ENCODE measurements at places on chromosomes 1 and 21.

DNA sequence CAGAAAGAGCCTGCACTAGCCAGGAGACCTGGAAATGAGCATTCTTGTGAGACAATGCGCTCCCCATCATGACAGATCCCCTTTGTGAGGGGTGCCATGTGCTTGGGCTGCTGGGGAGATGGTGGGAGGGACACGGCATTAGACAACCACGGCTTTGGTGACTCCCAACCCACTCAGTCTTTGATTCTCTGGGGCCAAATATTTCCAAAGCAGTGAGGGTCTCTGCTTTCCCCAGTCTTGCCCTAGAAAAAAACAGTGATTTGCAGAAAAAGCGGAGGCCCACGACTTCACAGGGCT lies 10.2 kb downstream of the SLC45A3 start:
- no peak for DNase-seq

DNA sequence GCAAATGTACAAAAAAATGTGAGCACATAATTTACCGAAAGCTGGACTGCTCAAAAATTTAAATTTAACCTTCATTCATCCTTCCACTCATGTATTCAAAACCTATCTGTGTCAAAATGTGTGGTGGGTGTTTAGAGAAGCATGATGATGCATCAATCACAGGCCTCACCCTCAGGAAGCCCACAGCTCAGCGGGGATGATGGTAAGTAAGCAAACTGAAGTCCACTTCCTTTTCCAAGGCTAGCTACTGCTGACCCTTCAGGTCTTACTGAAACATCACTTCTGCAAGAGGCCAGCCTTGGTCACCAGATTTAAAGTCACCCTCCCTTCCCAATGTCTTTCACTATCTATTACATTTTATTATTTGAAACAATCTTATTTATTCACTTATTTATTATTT lies 254.5 kb downstream of the DNM3 start:
- DNase-seq: no peak

- DNase-seq: no peak
Measured at GRCh38 chr1:59419361-59420140, 122.7 kb downstream of the FGGY start.

GRCh38 chr1:15885269-15885668 lies 37.8 kb downstream of the SPEN start:
- DNase-seq: no peak

GRCh38 chr1:203480084-203480483 lies 4.5 kb downstream of the PRELP start:
- DNase-seq: no peak

DNA sequence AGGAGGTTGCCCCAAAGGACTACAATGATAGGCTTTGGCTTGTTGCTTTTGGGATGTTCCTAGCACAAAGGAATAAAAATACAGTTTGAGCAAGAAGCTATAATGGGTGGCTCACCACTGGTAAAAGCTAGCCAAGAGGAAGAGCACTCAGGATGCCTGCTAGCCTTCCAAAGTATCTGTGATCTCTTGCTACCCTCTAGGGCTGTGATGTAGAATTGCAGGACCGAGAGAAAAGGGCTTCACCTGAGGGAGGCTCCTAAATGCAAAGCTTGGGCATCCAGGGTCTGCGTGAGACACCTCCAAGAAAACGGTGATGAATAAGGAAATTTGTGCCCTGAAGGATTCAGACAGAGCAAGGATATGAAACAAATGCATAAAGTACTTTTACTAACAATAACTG lies 17.7 kb downstream of the IVL start:
- DNase-seq: no peak

GRCh38 chr1:41827991-41828570 lies 90.6 kb downstream of the HIVEP3 start:
- no peak for DNase-seq

- no peak for DNase-seq
Measured at GRCh38 chr1:195376190-195376589, 1232.0 kb downstream of the KCNT2 start.

GRCh38 chr21:34623516-34623915 lies 8.6 kb upstream of the RCAN1 start:
- DNase-seq: no peak

GRCh38 chr1:71156590-71156989 lies 75.8 kb upstream of the ZRANB2 start:
- DNase-seq: no peak

GRCh38 chr1:206128196-206128595 lies 11.0 kb upstream of the AVPR1B start:
- DNase-seq: no peak

DNA sequence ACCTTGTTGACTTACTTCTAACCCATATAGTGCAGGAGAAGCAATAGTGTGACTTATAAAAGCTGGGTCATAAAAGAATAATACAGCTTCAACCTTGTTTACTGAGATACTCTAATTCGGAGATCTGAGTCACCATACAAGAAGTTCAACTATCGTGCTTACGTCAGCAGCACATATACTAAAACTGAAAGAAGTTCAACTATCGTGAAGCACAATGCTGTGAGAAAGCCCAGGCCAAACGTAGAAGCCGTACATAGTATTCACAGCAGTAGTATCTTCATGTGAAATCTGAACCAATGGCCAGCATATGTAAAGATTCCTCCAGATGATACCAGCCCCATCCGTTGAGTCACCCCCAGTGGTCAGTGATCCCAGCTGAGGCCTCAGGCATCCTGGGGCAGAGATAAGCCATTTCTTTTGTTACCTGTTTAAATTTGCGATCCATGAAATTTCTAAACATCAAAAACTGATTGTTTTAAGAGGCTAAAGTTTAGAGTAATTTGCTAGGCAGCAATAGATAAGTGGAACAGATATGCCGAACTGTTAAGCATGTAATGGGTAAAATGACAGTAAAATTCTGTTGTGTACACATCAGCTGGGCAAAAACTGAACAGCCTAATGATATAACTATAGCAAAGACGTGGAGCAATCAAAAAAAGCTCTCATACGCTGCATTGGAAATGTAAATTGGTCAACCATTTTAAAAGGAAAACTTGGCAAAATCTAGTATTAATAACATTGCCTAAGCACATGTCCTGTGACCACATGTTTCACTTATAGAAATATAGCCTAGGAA lies 53.9 kb upstream of the SAMD13 start:
- no peak for DNase-seq

DNA sequence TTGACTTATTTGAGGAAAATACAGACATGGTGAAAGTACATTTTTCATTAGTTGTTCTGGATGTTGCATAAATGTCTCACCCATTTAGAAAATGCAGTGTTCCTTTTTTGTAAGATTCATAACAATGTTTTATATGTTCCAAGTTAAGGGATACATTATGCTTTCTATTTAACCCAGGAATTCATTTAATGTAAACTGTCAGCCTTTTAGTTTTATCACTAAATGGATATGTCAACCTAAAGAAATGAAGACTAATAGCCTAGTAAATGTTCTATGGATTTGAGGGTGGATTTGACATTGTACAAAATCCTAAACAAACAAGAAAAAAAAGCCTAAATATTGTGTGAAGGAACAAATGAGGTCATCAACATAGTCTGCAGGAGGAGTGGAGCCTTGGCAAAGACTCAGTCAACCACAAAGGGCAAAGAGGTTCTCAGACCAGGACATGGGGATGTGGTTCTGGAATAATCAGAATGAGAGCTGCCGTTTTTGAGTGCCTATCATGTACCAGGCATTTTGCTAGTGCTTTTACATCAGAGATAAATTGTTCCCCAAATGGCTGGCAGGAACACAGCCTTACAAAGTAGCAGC lies 8.8 kb upstream of the INSL5 start:
- DNase-seq: no peak

GRCh38 chr21:40556442-40556968 lies 290.5 kb downstream of the DSCAM start:
- DNase-seq: no peak

DNA sequence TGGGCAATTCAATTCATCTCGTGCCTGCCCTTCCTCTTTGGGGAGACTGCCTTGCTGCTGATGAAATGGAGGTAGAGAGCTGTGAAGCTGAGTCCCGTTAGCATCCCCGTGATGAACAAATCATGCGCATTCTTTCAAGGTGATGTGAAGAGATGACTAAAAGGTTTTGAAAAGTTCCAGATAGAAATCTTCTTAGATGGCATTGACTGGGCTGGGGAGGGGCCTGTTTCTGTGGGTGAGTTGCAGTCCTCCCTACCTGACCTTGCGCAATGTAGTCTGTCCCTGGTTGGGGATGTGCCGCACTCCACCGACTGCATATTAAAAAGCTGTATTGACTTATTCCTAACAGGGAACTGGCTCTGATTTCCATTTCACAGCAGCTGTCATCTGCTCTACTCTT lies 49.6 kb downstream of the ST6GALNAC3 start:
- no peak for DNase-seq

GRCh38 chr1:70109241-70109640 lies 96.1 kb downstream of the LRRC40 start:
- no peak for DNase-seq

DNA sequence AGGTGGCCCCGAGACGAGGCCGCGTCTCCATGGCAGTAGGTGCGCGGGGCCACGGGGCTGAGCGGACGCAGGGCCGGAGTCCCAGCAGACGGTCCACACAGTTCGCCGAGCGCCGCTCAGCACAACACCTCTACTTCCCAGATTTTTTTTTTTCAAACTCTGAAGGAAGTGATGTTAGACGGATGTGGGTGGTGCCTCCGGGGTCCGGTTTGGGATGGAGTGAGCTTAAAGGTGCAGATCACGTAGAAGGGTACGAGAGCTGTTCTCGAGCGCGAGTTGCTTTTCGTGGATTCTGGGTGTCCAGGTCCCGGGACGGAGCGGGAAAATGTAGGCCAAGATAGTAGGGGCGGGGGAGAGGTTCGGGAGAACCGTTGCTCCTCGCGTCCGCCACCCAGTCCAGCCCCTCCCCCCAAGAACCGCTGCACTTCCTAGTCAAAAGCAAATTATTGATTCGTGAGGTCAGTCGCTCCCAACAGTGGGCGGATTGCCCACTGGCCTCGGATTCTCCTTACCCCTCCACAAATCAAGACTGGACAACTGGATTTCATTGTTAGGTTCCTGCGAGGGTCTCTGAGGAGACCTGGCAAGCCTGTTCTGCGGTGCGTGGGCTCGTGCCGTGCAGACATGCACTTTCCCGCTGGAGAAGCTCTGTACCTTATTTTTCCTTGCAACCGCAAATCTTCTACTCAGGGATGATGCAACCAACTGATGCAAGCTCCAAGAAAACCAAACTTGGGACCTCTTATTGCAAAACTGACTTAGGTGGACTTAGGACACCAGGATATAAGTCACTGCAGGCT lies at the start of gene TXNDC12:
TXNDC12 (minus strand) TSS at position 126 of the 800 bp plus-strand sequence; CDS start at position 31, 95 bp downstream.
- DNase-seq: peak; percentile 65

DNA sequence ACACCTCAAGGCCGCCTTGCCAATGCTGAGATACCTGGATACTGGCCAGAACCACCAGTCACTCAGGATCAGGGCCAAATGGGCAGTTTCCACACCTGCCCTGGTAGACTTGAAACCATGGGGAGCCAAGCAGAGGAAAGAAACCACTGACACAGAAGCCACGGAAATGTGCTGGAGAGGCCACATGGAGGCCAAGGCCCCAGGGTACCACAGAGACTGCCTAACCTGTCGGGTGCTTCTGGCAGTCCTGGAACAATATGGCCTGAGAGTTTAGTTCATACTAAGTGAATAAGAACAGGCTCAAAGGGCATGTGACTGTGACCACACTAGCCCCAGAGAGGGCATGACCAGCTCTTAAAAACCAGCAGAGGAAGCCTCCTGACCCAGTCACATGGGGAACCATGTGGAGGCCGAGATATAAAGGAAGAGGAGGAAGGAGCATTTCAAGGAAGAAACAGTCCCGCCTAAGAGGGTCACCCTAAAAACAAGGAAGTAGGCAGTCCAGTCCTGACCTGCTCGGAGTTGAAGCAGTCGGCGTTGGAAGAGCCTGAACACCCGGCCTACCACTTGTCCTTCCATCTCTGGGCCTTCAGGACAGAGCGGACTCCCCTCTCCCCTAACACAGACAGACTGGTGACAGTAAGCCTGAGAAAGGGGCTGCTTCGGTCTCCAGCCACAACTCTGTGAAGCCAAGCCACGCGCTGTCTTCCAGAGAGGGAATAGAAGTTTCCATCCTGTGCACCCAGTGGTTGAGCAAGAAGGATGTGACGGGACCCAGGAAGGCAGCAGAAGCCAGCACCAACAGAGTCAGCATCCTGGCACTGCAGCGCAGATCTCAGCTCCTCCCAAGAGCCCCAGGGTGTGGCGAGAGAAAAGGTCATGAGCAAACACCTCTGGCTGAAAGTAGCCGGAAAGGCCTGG lies at the start of gene DENND2D:
DENND2D (minus strand) TSS at position 766 of the 921 bp plus-strand sequence; CDS start at position 579, 187 bp downstream.
- DNase-seq: peak; percentile 66

DNA sequence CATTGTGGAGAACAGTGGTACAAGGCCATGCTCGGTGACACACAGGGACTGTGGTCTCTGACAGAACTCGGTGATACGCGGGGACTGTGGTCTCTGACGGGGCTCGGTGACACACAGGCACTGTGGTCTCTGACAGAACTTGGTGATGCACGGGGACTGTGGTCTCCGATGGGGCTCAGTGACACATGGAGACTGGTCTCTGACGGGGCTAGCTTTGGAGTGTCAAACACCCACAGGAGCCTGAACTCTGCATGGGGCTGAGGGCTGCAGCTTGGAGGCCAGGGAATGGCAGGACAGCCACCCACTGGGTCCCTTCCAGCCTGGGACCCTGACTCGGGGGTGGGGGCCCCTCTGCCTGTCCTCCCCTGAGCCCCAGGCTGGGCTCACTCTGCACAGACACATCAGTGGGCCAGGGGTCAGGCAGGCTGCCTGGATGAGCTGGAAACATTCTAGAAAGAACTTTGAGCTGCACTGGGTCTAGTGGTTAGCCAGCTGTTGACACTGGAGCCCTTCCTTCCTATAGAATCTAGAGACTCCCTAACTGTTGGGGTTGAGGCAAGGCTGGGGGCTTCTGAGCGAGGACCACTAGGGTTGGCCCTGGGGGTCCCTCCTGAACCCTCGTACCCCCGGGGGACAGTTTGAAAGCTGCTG lies 49.8 kb downstream of the DISP3 start:
- DNase-seq: no peak

DNA sequence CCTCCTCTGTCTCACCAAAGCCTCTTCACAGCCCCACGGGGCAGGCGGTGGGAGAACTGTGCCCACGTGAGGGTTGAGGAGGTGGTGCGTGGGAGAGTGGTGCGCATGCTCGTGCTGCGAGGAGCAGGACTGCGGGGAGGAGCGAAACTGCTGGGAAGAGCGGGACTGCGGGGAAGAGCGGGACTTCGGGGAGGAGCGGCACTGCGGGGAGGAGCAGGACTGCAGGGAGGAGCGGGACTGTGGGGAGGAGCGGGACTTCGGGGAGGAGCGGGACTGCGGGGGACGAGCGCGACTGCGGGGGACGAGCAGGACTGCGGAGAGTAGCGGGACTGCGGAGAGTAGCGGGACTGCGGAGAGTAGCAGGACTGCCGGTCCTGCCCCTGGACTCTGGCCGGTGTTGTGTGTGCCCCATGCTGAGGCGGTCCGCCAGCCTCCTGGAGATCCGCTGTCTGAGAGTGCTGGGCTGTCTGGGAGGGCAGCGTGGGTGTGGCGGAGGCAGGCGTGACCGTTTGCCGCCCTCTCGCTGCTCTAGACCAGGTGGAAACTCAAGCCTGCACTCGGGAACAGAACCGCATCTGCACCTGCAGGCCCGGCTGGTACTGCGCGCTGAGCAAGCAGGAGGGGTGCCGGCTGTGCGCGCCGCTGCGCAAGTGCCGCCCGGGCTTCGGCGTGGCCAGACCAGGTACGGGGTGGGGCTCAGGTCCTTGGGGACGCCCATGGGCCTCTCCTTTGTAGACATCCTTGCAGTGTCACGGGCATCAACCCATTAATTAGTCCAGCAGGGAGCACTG lies 24.6 kb downstream of the TNFRSF1B start:
- DNase-seq: no peak
